PC-9 (cell line): ENCODE measurements at places on chromosomes 6 and 20. TPM values are rescaled to one million over a fixed set of nuclear protein-coding genes. Genes with fewer than 3 reads are reported as not detected.

- DNase-seq, result no peak
Measured at GRCh38 chr6:113127786-113128419, 729.2 kb upstream of the MARCKS start.

DNA sequence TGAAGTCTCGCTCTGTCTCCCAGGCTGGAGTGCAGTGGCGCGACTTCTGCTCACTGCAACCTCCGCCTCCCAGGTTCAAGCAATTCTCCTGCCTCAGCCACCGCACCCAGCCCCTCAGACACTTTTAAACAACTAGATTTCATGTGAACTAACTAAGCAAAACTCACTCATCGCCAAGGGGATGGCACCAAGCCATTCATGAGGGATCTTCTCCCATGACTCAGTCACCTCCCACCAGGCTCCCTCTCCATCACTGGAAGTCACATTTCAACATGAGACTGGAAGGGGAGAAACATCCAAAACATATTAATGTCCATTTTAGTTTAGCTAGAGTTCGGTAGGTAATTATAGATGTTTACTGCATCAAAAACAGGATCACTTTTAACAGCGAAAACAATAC lies 95.9 kb upstream of the PRL start:
- no peak for DNase-seq

DNA sequence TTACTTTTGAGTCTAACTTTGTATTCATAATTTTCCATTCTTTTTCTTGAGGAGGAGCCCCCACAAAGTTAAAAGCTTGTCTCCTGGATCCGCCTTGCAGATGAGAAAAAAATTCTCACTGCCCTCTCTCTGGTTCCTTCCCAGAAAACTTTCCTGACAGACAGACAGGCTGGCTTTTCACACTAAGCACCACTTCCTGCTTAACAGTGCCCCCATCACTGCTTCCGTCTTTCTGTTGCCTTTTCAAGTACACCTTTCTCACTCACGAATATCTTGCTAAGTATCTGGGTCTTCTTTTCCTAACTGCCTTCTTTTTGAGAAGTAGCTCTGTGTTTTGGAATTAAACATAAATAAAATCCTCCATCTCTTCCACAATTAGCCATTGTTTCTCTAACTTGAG lies 19.8 kb upstream of the LMBRD1 start:
- DNase-seq, result no peak

GRCh38 chr6:74161380-74161779 lies 465.4 kb downstream of the CD109 start:
- no peak for DNase-seq

DNA sequence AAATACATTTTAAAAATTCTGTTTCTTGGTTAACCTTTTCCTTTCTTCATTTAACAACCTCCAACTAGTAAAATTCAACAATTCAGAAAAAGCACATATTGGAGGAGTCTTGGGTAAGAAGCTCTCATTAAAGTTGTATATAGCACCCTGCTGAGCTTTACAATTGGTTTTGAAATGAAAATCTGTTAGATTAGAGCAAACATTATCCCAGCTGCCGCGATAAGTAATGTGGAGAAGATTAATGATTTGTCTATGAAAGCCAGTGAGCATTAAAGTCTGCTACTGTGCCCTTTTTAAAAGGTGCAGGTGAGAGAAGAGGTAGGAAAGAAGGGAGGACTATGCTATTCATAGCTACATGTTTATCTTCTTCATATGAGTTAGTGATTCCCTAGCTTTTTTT lies 201.5 kb downstream of the ZFAND3 start:
- DNase-seq, result no peak

GRCh38 chr6:24272148-24272547 lies 85.7 kb downstream of the DCDC2 start:
- DNase-seq, result no peak

GRCh38 chr20:54626126-54626525 lies 150.7 kb downstream of the DOK5 start:
- DNase-seq, result no peak

Gene SNRPB2
- 44.8 and 57.9 TPM in 2 replicates for total RNA-seq

Gene GNAS-AS1
- 5.7 and 6.8 TPM in 2 replicates for total RNA-seq

Gene HDGFL1
- not detected in 2 replicates for total RNA-seq

Gene PNLDC1
- 0.20 TPM in 1 of 2 replicates, not detected in the other for total RNA-seq

GRCh38 chr6:46940433-46941226 lies 18.9 kb upstream of the ADGRF5 start:
- DNase-seq, result peak; percentile 73

- no peak for DNase-seq
Measured at GRCh38 chr20:15675061-15675514, 898.2 kb downstream of the KIF16B start.

GRCh38 chr6:73290435-73290834 lies 27.4 kb upstream of the KHDC1 start:
- DNase-seq, result no peak
